ENCODE measurements at places on chromosomes 1 and 21.

DNA sequence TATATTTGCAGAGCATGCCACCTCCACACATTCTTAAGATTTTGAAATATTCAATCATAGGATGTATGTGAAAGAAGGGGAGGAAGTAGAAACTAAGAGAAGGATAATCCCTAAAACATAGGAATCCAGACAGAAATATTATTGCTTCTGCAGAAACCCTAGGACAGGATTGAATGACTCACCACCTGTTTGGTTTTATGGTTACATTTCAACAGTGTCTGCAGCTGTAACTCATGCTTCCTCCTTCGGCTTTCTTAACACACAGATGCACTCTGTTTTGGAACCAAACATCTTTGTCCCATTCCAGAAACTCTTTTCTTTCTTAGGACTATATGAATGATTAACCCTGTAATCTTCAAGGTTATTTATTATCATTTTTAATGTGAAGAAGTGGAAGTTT is 20.7 kb downstream of the RGS7 start:
- DNase-seq: peak; percentile 43

GRCh38 chr1:47449822-47450552 is 12.1 kb downstream of the FOXD2 start:
- DNase-seq: no peak

DNA sequence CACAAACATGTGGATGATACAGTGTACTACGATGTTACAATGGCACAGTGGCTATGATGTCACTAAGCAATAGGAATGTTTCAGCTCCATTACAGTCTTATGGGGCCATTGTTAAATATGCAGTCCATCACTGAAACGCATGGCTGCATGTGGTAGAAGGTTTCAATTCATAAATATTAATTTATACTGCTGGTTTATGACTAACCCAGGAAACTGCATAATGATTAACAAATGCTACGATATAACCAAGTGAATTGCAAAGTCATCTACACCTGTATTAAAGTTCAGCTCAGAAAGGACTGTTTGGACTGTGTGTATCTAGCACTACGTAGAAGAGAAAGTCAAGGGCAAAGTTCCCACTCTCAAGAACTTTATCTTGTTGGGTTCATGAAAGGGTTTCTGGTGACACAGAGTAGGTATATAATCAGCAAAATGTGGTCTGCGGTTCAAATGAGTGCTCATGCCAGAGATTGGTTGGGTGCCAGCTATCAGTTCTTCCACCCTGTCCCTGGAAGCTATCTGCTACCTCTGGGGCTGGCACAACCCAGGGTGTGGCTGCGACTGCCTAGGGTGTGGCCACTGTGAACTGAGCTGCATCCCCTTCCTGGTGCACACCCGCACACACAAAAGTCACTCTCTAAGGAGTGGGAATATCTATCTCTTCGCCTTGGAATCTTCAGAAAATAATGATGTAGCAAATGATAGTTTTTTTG is 14.8 kb downstream of the MGST3 start:
- DNase-seq: no peak

GRCh38 chr1:25360596-25361581 is 22.8 kb downstream of the TMEM50A start:
- peak; percentile 90 for DNase-seq

GRCh38 chr1:2539312-2539907 is 9.3 kb upstream of the HES5 start:
- DNase-seq: no peak

GRCh38 chr1:8818325-8818775 is 910 bp upstream of the RERE start:
- peak; percentile 63 for DNase-seq

DNA sequence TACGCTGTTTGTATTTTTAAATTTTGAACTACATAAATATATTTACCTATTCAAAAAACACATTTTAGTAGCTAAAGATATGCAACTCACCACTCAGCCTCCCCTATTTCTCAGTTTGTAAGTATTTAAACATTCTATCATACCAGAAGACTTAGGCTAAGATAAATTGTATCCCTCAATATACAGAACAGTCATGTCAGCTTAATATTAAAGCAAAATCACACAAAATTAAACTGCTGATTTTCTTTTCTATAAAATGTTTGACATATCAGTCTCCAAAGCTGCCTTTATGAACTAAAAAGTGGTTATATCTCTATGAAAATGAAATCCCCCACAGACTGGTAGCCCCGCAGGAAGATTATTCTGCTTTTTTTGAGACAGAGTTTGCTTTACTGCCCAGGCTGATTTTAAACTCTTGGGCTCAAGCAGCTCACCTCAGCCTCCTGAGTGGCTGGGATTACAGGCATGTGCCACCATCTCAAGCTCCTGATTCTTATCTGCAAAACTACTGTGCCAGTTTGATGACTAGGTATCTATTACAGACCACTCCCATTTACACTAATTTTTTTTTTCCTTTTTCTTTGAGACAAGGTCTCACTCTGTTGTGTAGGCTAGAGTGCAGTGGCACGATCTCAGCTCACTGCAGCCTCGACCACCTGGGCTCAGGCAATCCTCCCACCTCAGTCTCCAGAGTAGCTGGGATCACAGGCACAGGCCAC is 37.6 kb downstream of the NRDC start:
- DNase-seq: peak; percentile 3

GRCh38 chr1:245240648-245241165 is 85.9 kb downstream of the KIF26B start:
- DNase-seq: no peak

GRCh38 chr1:184881941-184882913 is 92.1 kb downstream of the NIBAN1 start:
- peak; percentile 74 for DNase-seq

DNA sequence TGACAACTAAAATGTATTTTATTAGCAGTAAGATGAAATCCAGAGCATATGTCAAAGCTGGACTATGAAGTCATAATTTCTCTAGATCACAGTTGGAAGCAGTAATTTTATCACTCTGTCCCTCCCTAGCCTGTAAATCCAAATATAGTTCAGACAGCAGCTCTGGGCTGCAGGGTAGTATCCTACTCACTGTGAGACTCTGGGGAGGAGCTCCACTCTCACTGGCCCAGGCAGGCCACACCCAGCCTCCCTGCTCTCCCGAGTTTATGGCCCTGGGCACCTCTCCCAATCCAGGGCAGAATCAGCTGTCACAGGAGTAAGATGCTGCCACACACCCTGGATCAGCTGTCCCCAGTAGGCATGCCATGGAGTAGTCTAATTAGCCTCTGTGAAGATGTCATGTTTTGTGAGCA is 131.1 kb downstream of the HLCS start:
- DNase-seq: peak; percentile 61

DNA sequence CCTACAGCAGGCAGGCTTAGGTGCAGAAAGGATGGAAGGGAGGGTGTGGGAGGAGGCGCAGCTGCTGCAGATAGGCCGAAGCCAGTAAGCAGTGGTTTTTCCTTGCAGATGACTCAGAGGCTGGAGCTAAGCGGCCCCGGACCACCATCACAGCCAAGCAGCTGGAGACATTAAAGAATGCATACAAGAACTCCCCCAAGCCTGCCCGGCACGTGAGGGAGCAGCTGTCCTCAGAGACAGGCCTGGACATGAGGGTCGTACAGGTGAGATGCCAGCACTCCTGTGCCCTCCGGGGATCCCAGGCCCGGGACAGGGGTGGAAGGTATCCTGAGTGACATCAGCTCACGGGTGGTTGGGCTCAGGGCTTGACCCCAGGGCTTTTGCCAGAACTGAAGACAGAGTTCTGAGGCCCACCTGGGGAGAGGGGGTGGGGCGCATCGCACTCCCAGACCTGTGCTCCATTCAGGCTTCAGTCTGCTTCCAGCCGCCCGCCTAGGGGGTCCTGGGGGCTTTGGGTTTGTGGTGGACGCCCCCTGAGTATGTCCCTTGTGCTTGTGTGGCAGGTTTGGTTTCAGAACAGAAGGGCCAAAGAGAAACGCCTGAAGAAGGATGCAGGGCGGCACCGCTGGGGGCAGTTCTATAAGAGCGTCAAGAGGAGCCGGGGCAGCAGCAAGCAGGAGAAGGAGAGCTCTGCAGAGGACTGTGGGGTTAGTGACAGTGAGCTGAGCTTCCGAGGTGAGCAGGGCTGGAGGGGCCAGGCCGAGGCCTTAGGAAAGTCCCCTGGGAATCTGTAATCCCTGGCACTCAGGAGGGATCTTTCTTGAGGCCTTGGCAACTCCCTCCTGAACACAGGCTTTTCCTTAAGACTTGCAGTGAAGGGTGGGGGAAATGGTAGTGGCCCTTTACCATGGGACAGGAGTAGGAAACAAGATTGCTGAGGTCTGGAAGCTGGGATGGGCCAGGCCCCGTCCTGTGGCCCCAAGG is 41.5 kb downstream of the LHX4 start:
- DNase-seq: no peak

DNA sequence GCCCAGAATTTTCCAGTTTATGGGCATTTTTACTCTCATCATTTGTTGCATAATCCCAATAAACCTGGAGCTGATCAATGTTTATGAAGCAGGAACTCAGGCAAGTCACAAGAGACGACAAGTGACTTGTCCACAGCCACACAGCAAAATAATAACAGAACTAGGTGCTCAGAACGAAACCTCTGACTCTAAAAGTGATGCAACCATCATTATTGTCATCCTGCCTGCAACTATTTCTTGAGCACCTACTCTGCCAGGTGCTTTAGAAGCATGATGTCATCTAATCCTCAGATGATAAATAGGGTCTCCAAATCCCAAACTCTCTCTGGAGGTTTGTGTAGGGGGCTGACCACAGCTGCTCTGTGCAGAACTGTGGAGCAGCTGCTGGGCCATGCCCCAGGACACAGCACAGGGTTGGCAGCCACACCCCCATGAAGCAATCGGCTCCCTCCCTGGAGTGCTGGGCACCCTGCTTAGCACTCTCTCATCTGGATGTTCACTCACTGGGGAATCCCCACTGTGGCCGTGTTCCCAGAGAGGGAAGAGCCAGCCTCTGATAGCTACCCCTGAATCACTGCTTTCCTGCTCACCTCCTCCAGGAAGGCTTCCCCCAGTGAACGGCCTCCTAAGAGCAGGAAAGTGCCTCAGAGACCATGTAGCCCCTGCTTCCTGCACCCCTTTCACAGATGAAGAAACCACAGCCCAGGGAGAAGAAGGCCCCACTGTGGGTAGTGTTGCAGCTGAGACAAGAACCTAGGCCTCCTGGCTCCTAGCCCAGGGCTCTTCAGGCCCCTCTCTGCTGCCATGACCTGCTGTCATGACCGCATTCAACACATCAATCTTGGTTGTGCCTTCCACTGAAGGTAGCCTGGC is 2.1 kb downstream of the TTC22 start:
- peak; percentile 17 for DNase-seq

DNA sequence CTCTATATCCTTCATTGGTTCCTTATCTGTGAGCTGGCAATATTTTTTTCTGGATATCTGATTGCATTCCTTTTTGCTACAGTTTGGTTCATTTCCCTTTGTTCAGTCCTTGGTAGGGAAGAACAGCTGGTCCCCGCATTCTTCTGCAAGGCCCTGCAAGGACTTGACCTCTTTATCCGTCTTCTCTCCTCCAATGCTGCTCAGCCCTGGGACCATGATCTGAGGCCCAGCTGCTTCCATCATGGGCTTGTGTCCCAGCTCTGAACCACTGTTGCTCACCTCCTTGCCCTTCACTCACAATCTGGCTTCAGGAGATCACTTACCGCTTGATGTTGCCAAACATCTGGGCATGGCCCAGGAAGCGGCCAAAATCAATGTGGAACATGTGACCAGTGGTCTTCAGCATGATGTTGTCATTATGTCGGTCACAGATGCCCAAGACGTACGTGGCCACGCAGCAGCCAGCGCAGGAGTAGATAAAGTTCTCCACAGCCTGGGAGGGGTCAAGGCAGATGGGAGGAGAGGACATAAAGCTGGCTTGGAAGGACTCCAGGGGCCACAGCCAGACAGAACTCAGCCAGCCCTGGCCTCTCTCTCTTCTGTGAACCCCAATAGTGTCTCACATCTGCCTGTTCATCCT is 22.6 kb upstream of the PPP1R15B start:
- DNase-seq: no peak

GRCh38 chr1:234965111-234965510 is 163.5 kb downstream of the TOMM20 start:
- DNase-seq: peak; percentile 22

DNA sequence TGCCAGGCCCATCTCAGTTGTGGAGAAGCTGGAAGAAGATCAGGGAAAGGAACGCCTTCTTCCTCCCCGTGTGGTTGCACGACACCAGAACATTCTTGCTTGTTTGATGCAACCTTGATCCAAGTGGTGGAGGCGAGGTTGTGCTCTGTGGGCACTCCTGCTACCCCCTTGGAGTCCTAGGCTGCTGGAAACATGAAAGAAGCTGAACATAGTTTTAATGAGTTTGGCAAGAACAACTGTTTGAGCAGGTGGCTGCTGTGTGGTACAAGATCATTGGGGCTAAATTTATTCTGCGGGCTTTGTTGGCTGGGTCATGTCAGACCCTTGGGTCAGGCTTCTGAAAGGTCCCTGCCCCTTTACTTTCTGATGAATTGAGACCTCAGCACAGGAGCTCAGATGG is 5.9 kb downstream of the KAZN start:
- no peak for DNase-seq

DNA sequence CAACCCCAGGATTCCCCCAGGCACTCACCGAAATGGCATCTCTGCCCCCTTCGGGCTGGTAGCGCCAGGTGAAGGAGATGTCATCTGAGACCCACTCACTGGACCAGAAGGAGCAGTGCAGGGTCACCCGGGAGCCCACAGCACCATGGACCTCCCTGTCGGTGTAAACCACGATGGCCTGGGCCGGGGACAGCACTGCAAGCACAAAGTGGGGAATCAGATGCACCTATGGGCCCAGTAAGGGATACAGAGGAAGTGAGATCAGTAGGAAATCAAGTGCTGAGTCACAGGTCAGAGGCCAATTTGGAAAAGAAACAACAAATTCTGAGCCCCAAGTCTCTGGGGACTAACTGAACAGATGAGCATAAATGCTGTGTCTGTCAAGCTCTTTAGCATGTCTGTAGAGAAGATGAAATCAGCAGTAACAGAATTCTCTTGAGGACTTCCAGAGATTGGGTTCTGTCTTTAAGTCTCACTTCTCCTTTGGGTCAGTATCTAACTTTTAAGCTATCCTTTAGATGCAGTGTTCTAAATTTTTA is 2.5 kb downstream of the MPZ start:
- peak; percentile 33 for DNase-seq

DNA sequence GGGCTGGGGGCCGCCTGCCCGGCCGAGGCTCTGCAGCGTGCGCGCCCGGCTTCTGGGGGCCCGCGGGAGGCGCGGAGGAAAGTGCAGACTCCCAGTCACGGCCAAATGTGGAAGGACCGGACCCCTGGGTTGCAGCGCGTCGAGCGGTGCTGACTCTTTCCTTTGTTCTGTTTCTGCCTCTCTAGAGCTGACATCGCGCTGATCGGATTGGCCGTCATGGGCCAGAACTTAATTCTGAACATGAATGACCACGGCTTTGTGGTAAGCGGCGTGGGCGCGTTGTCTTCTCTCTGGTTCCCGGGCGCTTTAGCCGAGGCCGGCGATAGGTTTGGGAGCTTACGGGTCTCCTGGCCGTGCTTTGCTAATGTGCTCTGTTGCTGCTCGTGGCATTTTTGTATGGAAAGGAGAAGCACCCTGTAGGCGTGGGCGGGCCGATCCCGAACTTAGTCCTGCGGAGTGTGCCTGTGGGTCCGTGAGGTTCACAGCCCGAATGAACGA is 629 bp downstream of the PGD start:
- peak; percentile 54 for DNase-seq
